Esophagus squamous epithelium (tissue), 5 donors: ENCODE measurements at places on chromosomes 3 and 15. TPM values are rescaled to one million over a fixed set of nuclear protein-coding genes. Genes with fewer than 3 reads are reported as not detected.

Gene CCR5
- 0.62 TPM for total RNA-seq

DNA sequence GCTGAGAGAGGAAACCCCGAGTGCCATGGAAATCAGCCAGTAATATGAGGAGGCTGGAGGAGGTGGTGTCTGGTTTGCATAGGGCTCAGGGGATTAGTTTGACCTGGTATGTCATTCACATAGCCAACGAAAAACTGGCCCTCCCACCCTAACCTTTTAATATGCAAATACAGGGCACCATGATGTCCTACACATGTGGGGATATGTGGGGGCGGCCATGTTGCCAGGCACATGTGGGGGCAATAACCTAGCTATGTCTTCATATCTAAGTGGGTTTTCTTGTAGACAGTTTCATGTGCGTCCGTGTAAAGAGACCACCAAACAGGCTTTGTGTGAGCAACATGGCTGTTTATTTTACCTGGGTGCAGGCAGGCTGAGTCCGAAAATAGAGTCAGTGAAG lies 110.1 kb downstream of the MOBP start:
- H3K36me3 ChIP-seq: no peaks in the 10 kb centered on the region
- DNase-seq: no peak
- H3K27ac ChIP-seq: no peak overlapping the region
- no peaks in the 10 kb centered on the region for H3K27me3 ChIP-seq

DNA sequence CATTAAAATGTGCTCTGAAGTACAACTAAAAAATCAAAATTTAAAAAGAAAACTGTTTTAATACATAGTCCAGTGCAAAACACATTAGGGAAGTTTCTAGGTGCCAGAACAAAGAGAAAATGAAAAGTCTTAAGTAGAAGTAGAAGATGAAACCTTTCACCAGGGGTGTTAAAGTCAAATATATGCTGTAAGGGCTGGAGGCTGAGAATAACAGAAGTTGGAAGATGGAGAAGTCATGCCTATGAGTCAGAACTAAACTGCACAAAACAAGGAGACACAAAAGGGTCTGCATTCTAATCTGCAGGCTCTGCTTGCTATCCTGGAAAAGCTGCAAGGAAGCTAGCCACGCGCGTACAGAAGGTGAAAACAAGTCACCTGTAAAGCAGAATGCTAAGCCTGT lies 48.7 kb upstream of the CPB1 start:
- no peak overlapping the region for H3K27ac ChIP-seq
- no peak overlapping the region for H3K4me3 ChIP-seq
- no peak for DNase-seq

DNA sequence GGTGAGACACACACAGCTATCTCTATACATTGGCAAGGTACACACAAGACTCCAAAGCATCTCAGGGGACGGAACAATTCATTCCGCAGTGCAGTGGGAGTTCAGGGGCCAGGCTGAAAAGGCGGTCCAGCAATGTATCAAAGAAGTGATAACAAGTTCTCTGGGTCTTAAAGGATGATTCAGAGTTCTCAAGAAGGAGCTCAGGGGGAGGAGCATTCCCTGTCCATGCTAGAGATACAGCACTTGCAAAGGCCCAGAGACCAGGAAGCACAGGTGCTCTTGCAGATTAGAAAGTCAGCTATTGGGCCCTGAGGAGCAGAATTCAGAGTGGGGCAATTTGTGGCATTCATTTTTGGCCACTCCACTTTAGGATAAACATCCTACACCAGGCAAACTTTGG lies 34.9 kb downstream of the MECOM start:
- H3K36me3 ChIP-seq: no peaks in the 10 kb centered on the region
- no peak for DNase-seq
- no peaks in the 10 kb centered on the region for H3K27me3 ChIP-seq
- no peak overlapping the region for H3K4me3 ChIP-seq
- H3K27ac ChIP-seq: no peak overlapping the region
